ENCODE measurements at places on chromosomes 1 and 21.
A peak's percentile ranks its signal among the peaks of the same experiment; 100 is the strongest.

DNA sequence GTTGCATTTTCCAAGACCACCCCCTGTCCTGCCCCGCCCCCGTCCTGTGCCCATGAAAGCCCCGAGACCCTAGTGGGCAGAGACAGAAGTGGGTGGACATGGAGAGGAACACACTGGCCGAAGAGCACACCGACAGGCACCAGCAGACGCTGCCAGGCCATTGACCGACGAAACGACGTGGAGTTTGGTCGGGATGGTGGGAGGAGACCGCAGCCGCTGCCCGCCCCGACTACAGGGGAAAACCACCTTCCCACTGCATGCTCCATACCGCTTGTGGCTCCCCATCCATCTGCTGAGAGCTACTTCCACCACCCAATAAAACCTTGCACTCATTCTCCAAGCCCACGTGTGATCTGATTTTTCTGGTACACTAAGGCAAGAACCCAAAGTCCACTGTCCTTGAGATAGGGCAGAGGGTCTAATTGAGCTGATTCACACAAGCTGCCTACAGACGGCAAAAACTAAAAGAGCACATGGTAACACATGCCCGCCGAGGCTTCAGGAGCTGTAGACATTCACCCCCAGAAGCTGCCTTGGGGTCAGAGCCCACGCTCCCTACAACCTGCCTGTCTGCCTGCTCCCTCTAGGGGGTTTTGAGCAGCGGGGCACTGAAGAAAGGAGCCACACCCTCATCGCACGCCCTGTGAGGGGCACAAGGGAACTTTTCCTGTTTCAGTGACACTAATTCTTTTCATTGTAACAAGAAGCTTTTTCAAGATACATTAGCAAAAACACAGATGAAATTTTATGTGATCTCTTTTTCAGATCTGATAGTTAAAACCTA lies 81.2 kb upstream of the RAB3GAP2 start:
- DNase-seq = no peak

DNA sequence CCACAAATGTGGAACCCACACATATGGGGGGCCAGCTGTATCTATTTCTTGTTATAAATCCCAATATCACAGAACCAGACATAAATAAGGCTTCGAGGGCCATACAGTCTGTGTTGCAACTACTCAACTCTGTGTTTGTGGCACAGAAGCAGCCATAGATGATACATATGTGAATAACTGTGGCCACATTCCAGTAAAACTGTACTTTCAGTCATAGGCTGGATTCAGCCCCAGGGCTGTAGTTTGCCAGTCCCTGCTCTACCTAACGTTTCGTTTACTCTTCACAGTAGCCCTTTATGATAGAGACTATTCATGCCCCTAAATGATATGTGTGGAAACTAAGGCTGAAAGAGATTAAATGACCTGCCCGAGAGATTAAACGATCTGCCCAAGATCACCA lies 48.7 kb downstream of the FHAD1 start:
- DNase-seq = no peak

DNA sequence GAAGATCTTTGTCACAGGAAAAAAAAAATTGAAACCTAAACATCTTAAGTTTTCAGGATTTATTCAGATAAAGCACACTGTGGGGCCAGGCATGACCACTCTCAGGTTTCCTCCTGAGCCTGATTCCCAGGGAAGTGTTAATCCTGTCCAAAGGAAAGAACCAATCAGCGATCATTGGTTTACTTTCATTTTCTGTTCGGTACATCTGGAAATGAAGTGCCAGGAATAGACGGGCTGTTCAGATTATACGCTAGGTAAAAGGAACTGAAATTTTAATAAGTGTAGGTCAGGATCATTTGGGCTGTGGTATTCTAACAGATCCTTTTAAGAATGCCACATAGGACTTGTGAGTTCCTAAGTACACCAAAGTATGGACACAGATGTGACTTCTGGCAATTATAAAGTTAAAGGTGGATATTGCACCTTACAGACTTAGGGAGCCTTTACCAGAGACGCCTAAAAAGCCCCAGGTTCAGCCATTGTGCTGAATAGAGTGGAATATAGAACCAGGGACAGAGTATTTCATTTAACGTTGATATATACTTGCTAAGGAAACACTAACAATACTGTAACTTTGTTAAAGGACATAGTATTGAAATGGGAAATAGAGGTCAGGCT lies 9.3 kb upstream of the CACYBP start:
- DNase-seq = no peak

DNA sequence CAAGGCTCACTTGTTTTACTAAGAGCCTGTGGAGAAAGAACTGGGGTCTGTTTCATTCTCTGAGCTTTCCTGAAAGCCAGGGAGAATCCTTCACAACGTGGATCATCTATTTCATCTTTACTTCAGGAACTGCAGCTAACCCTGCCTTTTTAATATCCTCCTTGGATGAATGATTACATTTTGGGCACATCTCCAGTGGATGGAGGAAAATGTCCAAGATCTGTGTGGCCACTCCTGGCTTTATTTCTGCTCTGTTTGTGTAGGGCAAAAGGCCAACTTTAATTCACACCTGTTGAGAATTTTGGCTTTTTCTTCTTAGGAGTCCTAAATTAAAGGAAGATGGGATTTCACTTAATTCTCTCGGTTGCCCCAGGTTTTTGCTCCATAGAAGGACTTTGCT lies 69.5 kb upstream of the CACNA1E start:
- DNase-seq = no peak

DNA sequence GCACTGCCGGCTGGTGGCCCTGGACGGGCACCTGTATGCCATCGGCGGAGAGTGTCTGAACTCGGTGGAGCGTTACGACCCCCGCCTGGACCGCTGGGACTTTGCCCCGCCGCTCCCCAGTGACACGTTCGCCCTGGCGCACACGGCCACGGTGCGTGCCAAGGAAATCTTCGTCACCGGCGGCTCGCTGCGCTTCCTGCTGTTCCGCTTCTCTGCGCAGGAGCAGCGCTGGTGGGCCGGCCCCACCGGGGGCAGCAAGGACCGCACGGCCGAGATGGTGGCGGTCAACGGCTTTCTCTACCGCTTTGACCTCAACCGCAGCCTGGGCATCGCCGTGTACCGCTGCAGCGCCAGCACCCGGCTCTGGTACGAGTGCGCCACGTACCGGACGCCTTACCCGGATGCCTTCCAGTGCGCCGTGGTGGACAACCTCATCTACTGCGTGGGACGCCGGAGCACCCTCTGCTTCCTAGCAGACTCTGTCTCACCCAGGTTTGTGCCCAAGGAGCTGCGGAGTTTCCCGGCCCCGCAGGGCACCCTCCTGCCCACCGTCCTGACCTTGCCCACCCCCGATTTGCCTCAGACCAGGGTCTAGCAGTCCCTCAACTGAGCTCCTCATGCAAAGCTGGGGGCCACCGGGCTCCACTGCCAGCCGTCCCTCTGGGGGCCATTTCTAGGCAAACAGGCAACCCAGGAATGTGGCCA lies 2.1 kb downstream of the KLHDC7A start:
- no peak for DNase-seq

GRCh38 chr1:43529206-43529731 lies 1.4 kb upstream of the PTPRF start:
- peak; percentile 87 for DNase-seq

DNA sequence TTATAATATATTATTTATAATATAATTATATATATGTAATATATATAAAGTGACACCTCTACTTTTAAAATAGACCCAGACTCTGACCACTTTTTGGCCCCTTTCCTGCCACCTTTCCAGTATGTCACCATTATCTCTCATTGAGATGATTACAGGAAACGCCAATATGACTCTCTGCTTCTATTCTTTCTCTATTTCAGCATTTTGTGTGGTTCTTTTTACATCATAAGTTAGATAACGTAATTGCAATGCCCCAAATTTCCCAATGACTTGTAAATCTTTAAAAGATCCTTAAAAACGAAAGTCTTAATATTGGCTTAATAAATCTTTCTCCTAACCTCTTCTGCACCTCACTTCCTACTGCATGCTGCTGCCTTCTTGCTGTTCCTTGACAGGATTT lies 8.1 kb upstream of the GBP5 start:
- DNase-seq = no peak

- DNase-seq = no peak
Observed at GRCh38 chr1:175297291-175297690, 104.7 kb upstream of the KIAA0040 start.

DNA sequence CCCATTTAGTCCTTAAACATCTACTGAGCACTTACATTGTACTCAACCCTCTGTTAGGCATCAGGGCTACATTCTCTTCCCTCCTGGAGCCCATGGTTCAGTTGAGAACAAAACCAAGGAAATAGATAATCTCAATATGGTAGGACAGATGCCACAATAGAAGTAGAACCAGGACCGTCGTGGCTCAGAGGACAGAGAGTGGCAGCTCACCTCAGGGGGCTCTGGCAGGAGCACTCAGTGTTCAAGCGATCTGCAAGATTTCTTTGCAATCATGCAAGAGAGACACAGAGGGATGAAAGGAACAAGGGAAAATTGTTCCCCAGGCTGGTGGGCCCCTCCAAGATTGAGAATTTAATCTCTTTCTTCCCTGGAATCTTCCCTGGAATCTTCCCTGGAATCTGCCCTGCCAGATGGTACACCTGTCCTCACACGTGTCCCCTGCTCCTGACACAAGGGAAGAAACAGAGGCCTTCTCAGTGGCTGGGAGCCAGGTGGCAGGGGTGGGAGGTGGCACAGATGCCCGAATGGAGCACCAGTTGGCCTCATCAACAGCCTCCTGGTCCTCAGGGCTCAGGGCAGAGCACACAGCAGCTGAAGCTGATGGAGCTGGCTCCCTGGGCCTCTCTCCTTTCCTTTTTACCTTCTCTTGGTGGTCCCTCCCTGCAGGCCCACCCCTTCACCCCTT lies 135.4 kb downstream of the PLXNA2 start:
- DNase-seq = no peak

DNA sequence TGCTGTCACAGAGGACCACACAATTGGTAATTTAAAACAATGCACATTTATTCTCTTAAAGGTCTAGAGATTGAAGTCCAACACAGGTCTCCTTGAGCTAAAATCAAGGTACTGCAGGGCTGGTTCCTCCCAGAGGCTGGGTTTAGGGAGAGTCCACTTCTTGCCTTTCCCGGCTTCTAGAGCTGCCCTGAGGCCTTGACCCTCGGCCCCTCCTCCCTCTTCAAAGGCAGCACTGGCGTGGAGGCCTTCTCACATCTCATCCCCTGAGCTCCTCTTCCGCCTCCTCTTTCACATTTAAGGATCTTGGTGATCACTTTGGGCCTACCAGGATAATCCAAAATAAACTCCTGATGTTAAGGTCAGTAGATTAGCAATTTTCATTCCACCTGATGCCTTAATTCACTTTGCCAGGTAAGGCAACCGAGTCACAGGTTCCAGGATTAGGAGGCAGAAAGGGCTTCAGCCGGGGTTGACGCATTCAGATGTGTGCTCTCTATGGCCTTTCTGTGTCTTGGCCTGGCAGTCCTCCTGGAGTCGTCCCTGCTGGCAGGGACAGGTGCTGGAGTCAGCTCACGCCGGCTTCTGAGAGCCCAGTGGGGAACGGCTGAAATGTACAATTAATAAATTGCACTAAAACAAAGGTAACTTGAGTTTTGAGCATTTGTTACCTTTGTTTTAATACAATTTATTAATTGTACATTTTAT lies 61.2 kb upstream of the ABCG1 start:
- DNase-seq = no peak

DNA sequence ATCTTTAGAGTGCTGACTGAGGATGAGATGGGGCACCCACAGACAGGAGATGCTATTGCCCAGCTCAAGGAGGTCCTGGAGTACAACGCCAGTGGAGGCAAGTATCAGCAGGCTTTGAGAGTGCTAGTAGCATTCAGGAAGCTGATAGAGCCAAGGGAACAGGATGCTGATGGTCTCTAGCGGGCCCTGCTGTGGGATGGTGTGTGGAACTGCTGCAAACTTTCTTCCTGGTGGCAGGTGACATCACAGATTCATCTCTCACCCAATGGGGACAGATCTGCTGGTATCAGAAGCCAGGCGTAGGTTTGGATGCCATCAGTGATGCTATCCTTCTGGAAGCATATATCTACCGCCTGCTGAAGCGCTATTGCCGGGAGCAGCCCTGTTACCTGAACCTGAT lies 609.8 kb upstream of the NCAM2 start:
- DNase-seq = no peak

- no peak for DNase-seq
Observed at GRCh38 chr1:51875291-51875772, 3.2 kb downstream of the NRDC start.

- DNase-seq = no peak
Observed at GRCh38 chr1:183645531-183645930, 7.6 kb downstream of the APOBEC4 start.

- no peak for DNase-seq
Observed at GRCh38 chr1:55584526-55585401, 369.6 kb upstream of the USP24 start.

DNA sequence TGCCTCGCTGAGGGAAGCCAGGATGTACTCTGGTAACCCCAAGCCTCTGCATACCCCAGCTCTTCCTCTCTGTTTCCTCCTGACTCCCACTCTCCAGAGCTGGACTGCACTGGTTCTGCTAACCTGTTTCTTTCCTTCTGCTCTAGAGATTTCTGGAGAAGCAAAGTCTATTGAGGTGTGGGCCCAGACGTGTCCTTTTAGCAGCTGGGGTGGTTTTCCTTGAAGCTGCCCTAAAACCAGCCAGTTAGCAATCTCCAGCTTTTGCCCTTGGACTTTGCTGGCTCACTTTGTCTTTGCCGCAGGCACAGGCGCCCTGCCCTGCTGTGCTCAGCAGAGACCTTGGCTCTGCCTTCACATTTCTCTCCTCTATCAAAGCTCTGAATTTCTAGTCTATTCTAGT lies 171.8 kb upstream of the IVNS1ABP start:
- DNase-seq = no peak

- DNase-seq = peak; percentile 33
Observed at GRCh38 chr1:92411511-92411910, 75.2 kb downstream of the GFI1 start.

- no peak for DNase-seq
Observed at GRCh38 chr1:180907313-180908055, 5.2 kb upstream of the KIAA1614 start.

DNA sequence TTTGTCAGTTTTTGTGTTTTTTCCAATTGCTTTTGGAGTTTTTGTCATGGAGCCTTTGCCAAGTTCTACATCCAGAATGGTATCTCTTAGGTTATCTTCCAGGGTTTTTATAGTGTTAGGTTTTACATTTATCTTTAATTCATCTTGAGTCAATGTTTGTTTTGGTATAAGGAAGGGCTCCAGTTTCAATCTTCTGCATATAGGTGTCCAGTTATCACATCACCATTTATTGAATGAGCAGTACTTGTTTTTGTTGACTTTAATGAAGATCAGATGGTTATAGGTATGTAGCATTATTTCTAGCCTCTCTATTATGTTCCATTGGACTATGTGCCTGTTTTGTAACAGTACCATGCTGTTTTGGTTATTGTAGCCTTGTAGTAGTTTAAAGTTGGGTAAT lies 1233.1 kb downstream of the PLA2G4A start:
- no peak for DNase-seq

DNA sequence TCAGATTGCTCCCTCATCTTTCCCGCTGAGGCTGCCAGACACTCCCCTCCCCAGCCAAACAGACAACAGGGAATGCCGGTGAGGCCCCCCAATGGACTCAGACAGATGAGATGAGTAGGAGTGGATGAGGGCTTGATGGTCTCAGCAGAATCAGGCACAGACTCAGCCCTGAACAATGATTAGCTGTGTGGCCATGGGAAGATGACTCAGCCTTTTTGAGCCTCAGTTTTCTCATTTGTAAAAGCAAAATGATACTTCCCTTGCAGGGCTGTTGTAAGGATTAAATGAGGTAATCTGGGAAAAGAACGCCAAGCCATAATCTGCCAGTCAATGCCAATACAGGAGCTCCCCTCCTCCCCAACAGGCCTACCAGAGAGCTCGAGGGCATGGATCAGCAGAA lies 12.4 kb downstream of the C1orf198 start:
- no peak for DNase-seq

GRCh38 chr1:118890851-118891384 lies 97.2 kb downstream of the TBX15 start:
- no peak for DNase-seq
